ENCODE measurements at places on chromosomes 7 and 10. TPM values are rescaled to one million over a fixed set of nuclear protein-coding genes. Genes with fewer than 3 reads are reported as not detected.

The FGFR2 gene
- 5.6 TPM for total RNA-seq

The SOSTDC1 gene
- not detected for total RNA-seq

The MUC3A gene
- total RNA-seq = not detected

- DNase-seq = no peak
Measured at GRCh38 chr7:1241603-1242255, 9.1 kb downstream of the UNCX start.

GRCh38 chr10:130941886-130942285, 369.6 kb downstream of the TCERG1L start:
- no peak for DNase-seq

DNA sequence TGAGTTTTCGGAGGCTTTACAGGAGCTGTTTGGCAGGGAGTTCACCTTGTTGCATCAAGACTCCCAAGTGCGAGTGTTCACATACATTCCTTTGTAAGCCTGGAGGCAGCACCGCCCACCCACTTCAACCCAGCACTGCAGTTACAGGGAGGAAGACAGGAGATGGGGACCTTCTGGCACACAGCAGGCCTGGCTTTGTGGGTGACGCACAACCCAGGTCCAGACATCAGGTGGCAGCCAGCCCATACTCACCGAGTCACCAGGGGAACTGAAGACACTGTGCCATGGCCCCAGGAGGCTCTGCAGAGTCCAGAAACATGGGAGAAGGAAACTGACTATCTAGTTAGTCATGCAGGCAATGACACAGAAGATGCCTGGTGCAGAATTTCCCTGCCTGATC, 305.9 kb upstream of the RNF32 start:
- no peak for DNase-seq
